T-helper 2 cell (primary cell): ENCODE measurements at places on chromosomes 1 and 21.

DNA sequence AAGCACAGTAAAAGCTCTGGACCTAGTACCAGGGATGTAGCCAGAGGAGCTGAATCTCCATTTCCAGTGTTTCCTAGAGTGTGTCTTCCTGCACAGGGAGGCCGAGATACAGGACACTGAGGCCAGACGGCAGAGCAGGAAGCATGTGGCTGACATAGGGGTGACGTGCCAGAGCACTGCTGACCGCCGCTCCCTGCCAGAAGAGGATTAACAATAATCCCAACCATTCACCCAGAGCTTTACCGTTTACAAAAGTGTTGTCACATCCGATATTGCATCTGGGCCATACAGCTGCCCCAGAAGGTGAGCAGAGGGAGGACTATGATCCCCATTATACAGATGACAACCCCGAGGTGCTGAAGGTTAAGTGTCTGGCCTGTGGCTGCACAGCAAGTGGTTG lies 5.8 kb upstream of the CLDN19 start:
- DNase-seq, result no peak

GRCh38 chr21:31509194-31510017 lies 150.1 kb upstream of the SOD1 start:
- peak; percentile 49 for DNase-seq

- DNase-seq, result no peak
These were observed 219.2 kb downstream of the FOXD2 start for GRCh38 chr1:47656719-47657685.

GRCh38 chr1:184395937-184396480 lies 9.2 kb downstream of the C1orf21 start:
- DNase-seq, result no peak

DNA sequence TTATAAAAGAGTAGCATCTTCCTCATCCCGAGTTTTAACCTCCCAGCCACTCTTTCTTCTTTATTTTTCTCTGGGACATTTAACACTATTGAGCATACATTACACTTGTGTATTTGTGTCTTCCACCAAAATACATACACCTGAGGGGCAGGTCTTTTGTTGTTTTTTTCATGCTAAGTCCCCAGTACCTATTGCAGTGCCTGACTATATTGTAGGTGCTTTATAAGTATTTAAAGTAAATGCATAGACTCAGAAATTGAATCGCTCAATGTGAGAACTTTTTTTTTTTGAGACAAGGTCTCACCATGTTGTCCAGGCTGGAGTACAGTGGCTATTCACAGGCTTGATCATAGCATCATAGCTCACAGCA lies 7.8 kb upstream of the SEMA4A start:
- no peak for DNase-seq
